Kidney glomerular epithelial cell (primary cell): ENCODE measurements at places on chromosomes 1 and 21.

DNA sequence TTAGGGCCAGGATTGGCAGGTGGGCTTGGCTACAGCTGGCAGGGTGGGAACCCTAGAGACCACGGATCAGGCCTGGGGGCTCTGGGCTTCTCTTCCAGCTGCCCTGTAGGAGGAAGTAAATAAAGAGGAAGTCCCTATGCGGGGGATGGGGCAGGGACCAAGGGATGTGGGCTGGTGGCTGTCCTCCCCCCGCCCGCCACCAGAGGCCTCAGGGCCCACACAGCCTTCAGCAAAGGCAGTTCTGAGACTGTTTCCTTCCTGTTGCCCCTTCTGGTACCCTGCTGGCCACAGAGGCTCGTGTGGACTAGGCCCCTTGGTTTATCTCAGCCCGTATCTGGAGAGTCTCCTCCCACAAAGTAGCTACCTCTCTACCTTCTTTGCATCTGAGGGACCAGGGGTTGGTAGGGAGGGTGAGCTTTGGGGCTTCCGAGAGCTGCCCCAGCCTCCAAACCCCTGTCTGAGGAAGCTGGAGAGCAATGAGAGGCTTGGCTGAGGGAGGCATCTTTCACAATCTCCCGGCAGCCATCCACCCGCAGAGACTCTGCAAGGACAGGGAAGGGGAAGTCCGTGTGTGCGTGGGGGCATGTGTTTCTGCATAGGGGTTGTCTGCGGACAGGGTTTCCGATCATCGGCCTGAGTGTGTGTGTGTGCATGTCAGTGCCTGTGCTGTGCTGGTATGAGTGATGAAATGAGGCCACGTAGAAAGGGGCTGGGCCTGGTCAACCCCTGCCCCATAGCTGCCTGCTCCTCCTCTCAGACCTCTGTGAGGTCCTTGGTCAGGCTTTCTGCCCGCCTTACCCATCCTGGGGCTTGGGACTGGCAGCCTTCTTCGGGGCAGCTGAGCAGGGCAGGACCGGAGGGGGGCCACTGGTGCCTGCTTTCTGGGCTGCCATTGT, 12.5 kb downstream of the RPS6KA1 start:
- DNase-seq, result no peak

GRCh38 chr21:45412909-45413611, 8.1 kb downstream of the COL18A1 start:
- DNase-seq, result no peak

DNA sequence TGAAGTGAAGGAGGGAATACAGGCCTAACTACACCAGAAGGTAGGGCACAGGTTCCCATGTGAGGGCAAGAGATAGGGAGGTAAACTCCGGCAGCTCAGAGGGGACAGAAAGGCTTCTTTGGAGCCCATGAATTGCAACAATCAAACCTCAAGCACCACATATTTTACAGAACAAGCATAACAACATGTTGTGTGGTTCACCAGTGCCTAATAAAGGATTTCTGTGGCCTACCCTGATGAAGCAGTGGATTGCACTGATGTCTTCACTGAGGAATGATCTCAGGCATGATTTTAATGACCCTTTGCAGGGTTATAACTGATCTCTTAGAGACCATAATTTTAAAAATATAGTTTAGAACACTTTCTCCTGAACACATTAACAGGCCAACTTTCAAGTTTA, 77.4 kb downstream of the RUNX1 start:
- DNase-seq, result no peak

GRCh38 chr1:8554956-8555534, 237.1 kb downstream of the SLC45A1 start:
- DNase-seq, result peak; percentile 24

GRCh38 chr21:25709684-25710265, 24.9 kb downstream of the ATP5PF start:
- no peak for DNase-seq

GRCh38 chr1:229409616-229410369, 24.1 kb downstream of the ACTA1 start:
- DNase-seq, result no peak

GRCh38 chr1:32868806-32869455, 1.8 kb downstream of the FNDC5 start:
- no peak for DNase-seq

DNA sequence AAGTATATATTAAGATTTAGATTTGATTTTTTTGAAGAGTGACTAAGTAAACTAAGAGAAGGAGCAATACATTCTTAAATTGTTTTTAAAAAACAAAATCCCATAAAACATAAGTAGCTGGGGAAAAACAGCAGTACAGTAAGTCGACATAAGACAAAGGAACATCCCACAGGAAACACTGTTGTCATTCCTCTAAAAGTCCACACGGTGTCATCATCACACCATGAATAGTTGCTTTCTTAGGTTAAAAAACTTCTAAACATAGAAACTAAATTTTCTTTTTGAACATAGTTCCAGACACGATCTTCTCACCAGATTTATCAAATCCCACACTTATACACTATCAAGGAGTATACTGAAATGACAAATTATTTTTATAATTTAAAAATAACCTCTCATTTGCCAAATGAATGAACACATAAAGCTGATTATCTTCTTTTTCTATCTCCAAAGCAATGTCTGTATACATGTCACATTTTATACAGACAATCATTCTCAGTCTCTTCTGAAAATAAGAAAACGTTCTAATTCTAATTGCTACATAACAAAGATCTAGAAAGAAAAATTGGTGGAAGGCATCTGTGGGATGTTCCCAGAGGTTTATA, 15.8 kb downstream of the ODF2L start:
- peak; percentile 55 for DNase-seq

DNA sequence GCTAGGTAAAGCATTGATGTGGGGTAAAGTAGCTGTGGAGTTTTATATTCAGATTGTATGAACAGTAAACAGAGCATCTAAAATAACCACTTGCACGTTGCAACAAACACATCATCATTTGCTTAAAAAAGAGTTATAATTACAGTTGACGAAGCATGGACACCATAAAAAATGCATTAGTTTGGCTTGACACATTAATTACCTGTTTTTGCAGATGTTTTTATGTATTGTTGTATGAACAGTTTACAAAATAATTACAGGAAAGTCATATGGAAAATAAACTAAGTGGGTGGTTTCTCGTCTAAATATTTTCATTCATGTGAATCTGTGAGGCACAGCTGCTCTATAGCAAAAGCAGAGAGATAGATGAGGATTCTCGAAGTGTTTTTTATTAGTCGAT, 108.3 kb downstream of the RPS6KC1 start:
- no peak for DNase-seq

DNA sequence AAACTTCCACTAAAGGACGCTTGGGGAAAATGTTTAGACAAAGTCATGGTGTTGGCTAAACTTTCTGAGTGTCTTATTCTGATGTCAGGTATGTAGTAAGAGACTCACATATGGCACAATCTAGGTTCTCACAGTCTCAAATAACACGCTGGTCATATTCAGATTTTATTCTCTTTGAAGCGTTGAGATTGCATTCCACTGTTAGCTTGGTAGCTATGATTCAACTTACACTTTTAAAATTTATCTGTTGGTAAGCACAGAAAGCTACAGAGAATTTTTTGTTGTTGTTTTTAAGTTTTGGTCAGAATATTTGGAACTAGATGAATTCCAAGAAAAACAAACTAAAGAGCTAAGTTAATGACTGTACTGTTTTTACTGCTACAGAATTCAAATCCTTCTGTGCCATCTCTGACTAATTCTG, 126.7 kb downstream of the PRRX1 start:
- no peak for DNase-seq

DNA sequence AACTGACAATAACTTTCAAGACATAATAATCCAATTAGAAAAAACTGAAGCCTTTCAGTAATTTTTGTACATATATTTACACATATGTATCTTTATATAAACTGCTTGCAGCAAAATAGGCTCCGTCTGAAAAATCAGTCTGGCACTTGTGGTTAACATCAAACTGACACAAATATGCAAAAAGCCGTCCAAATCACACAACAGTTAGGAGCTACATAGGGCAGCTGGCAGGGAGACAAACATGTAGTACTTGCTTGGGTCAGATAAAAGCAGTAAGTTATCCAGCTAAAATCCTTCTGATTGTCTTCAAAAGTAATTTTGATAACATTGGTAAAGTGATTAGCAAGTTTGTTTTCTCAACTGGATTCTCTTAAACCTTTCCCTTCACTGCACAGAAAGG, 14.7 kb upstream of the GUCA2A start:
- no peak for DNase-seq

- peak; percentile 11 for DNase-seq
Measured at GRCh38 chr21:17903029-17903806, 84.1 kb upstream of the C21orf91 start.

DNA sequence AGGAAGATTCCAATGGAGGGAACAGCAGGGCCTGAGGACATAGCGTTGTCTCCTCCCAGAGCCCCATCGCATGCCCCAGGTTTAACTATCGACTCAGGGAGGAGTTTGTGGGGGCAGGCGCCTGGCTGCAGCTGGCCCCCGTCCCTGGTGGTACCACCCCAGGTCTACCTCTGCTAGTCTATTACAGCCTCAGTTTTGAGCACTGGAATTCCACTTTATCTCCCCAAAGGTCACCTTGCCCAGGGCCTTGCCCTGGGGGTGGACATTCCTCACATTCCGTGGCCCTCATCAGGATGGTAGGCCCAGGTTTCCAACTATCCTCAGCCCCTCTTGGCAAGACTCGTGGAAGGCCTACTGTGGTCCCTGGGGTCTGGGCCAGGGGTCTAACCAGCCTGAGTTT, 65.4 kb upstream of the SSBP3 start:
- DNase-seq, result no peak

- DNase-seq, result no peak
Measured at GRCh38 chr1:227760377-227760776, 25.1 kb downstream of the SNAP47 start.

GRCh38 chr1:48977273-48977672, 200.6 kb upstream of the BEND5 start:
- DNase-seq, result no peak

DNA sequence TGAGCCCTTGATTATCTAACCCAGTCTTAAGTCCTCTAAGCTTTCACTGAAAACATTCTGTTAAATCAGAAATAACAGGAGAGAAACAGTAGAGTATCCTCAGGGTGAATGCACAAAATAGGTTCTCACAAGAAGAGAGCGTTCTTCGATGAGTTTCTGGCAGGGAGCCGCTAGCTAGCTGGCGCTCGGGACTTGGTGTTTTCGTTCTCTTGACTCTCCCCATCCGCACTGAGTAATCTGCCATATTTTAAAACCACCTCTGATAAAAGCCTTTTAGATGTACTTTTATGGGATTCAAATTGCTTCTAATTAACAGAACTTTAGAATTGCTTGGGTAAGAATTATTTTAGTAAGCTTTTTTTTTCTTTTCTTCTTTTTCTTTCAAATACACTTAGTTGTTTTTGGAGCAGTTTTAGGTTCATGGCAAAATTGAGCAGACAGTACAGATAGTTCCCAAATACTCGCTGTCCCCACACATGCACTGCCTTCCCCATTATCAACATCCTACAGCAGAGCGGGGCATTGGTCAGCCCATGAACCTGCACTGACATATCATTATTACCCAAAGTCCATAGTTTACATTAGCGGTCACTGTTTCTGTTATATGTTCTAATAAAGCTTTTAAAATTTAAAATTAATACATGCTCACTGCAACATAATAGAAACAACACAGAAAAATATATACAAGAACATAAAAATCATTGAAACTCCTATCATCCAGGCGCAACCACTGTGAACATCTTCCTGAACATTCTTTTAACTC, 35.4 kb downstream of the PRDM2 start:
- no peak for DNase-seq

DNA sequence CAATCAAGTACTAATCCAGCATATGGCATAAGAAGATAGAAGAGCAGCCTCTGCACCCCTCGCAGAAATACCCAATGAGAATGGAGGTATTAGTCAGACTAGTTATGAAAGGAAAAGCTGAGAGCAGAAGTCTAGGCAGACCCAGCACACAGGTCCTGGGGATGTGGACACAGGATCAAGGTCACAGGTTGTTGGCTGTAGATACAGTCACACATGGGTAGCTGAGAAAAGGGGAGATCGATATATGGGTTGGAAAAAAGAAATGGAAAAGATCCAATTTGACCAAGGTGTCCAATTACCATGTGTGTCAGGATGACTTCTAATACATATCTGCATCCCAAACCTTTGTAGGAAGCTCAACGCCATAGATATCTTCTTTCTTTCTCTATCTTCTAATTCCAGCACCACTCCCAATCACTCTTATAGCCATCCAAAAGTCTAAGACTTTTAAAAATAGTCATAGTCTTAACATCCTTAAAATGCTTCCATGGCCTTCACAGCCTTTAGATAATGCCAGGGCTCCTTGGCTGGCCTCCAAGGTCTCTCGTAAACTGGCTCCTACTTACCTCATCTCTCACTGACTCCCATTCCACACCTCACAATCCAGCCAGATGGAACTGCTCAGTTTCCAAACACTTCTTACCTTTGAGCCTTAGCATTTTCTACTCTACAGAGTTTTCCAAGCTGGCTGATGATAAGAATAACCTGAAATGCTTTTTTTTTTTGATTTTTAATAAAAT, 8.3 kb upstream of the ZC3H11B start:
- no peak for DNase-seq

GRCh38 chr1:66809736-66810326, 8.8 kb upstream of the INSL5 start:
- peak; percentile 9 for DNase-seq

GRCh38 chr1:212157252-212157651, 121.7 kb downstream of the DTL start:
- peak; percentile 69 for DNase-seq

- no peak for DNase-seq
Measured at GRCh38 chr21:34704119-34704518, 35.3 kb downstream of the CLIC6 start.

GRCh38 chr21:43805275-43805800, 16.0 kb downstream of the RRP1 start:
- DNase-seq, result no peak

GRCh38 chr1:97791251-97791650, 129.6 kb downstream of the DPYD start:
- DNase-seq, result no peak

DNA sequence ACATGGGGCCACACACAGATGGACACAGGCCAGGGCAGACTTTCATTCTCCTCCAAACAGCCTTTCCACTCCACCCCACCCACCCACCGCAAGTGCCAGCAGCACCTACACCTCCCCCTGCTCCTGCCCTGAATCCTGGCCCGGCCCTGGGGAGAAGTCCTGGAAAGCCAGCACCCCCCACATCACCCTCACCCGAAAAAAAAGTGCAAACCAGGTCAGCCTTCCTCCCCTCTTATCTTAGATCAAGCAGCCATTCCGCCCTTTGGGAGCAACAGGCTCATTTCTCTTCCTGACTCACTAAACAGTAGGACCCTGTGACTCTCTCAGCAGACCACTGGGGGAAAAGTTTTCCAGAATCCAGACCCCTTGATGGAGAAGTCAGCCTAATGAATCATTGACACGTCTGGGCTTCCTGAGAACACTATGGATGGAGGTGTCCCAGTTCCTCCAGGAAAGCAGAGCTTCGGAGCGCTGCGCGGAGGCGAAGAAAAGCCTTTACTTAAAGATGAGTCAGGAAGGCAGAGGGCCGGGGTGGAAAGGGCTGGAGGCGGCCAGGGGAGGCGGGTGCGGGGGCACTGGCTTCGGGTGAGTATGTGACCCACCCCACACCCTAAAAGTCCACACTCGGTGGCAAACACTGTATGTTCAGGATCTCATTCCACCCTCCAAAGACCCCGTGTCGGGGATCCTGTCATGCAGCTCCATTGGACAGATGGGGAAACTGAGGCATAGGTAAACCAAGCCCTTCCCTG, 588.7 kb downstream of the MATN1 start:
- no peak for DNase-seq

GRCh38 chr1:242827538-242827937, 303.0 kb upstream of the PLD5 start:
- no peak for DNase-seq
